Left kidney (tissue), 8 donors: ENCODE measurements at places on chromosomes 7 and 10. TPM values are rescaled to one million over a fixed set of nuclear protein-coding genes. Genes with fewer than 3 reads are reported as not detected.

Gene CD36
- 32.9 TPM for polyA plus RNA-seq

Gene TRIL
- 51.3 TPM for polyA plus RNA-seq

Gene CYP2C19
- polyA plus RNA-seq, result 0.12 TPM

GRCh38 chr7:46134385-46134784 is 213.3 kb upstream of the IGFBP3 start:
- no peak for DNase-seq

- DNase-seq, result no peak
Observed at GRCh38 chr10:86056672-86057071, 309.9 kb downstream of the GRID1 start.

DNA sequence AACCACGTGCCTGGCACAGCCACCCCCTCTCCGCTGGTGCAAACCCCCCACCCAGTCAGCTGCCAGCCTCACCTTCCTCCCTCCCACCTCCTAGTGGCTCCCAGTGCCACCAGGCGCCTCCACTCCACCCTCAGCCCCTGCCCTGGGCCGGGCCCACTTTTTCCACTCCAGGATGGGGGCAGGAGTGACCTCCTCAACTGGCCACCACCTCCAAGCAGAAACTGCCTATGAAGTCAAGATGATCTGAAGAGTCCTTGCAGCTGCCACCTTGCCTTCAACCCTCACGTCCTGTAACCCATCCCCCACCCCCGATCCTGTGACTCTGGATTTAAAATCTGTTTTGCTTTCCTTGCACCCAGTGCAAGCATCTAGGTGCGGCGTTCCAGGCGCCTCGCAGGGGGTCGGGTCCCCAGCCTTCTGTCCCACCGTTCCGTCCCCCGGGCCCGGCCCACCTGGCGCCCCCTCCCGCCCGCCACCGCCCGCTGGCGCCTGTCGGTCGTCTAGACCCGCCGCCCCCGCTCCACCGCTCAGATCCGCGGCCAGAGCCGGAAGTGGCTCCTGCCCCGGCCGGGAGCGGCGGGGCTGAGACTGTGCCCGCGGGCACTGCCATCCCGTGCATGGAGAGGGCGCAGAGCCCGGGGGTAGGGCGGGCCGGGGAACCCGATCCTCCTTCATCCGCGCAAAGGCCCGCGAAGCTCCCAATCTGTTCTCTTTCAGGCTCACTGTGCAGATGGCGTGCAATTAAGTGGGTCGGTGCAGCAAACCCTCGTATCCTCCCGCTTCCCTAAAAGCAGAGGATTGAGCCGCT is 51.2 kb upstream of the GTF2I start:
- DNase-seq, result no peak
